ENCODE measurements at places on chromosomes 3 and 15.

DNA sequence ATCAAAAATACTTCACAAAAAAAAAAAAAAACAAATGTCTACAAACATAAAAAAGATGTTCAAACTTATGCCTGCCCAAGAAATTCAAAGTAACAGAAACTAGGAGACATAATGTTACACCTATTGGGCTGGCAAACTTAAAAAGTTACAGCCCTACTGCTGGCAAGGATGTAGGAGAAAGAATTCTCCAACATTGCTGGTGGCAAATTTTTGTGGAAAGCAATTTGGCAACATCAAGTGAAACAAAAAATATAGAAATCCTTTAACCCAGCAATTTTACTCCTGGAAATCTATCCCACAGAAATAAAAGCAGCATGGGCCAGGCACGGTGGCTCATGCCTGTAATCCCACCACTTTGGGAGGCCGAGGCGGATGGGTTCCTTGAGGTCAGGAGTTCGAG lies 73.2 kb downstream of the STAG1 start:
- no peak for DNase-seq

GRCh38 chr3:188315553-188315952 lies 161.6 kb downstream of the LPP start:
- no peak for DNase-seq

DNA sequence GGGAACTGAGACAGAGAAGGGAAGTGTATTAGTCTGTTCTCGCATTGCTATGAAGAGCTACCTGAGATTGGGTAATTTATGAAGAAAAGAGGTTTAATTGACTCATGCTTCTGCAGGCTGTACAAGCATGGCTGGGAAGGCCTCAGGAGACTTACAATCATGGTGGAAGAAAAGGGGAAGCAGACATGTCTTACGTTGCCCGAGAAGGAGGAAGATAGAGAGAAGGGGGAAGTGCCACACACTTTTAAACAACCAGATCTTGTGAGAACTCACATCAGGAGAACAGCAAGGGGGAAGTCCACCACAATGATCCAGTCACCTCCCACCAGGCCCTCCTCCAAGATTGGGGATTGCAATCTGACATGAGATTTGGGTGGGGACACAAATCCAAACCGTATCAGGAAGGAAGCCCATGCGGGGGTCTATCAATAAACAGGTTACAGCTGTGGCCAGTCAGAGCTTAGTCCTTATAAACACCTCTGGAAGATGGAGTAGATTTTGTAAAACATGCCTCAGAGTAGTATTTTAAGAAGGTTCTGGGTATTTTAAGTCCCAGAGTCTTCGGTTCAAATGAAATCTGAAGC lies 153.9 kb downstream of the GHSR start:
- no peak for DNase-seq

- DNase-seq = no peak
Observed at GRCh38 chr3:196916221-196916620, 26.1 kb downstream of the NCBP2 start.

DNA sequence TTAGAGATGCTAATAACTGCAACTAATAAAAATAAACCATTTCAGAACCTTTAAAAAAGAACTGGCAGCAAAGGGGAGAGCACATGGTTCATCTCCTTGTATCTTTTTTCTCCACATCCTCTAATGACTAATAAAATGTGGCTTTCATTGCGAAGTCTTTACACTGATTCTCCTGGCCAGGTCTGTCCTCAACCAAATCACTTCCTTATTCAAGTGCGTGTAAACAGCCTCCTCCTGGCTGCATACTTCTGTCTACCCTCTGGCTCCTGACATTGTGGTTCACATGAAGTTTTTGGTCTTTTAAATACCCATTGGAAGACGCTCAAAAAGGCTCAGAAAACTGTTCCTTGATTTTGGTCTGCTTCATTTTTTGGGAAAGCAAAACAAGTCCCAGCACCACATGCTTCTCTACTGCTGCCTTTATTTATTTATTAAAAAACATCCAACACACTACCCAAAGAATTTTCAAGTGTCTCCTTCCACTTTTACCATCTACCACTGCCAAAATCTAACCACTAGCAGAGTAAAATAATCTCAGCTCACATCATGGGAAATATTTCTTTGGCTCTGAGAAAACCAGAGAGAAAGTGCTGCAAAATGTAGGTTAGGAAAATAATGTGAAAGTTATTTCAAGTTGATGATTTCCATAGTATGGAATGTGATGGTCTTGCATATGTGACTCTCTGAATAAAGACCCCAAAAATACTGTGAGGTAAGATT lies 85.1 kb downstream of the EFL1 start:
- no peak for DNase-seq

GRCh38 chr3:190169877-190170276 lies 49.2 kb upstream of the P3H2 start:
- no peak for DNase-seq

- no peak for DNase-seq
Observed at GRCh38 chr3:189995129-189995528, 125.6 kb downstream of the P3H2 start.

GRCh38 chr3:186413615-186414415 lies 51.8 kb upstream of the DGKG start:
- DNase-seq = peak; percentile 68

DNA sequence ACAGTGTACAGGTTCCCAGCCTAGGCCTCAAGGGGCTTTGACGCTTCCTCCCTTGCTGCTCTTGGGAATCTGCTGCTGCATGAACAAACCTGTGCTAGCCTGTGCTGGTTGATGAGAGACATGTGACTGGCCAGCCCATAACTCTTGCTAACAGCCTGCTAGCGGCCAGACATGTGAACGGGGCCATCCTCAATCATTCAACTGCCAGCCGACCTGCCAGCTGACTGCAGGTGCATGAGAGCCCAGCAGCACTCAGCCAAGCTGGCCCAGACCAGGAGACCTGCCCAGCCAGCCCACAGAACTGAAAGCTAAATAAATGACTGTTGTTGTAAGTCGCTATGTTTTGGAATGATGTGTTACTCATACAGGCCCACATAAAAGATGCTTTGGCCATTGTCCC lies 82.4 kb upstream of the DLG1 start:
- DNase-seq = peak; percentile 85

DNA sequence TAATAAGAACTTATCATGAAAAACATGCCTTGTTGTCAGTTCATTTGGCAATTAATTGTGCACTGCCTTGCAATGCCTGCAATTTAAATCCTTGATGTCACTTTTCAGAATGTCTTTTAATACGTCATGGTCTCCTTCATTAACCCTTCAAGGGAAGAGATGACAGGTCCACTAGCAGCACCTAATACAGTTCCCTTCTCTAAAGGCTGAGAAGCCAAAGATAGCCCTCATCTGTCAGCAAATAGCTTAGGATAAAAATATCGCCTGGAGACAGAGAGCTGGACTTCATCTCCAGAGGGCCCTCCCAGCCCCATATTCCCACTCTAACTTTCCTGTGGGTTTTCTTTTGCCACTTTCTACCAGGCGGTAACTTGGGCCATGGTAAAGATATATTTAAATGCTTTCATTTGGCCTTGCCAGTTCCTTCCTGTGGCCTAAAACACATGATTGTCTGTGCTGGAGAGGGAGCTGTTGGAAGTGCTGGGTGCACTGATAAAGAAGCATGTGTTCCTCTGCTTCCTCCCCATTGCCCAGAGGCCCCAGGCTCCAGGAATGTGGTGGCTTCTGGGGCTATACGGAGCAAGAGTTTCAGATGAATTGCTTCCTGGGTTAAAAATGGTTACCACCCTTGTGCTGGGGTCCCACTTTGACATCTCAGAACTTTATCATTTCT lies 76.3 kb upstream of the UMPS start:
- no peak for DNase-seq

- DNase-seq = no peak
Observed at GRCh38 chr3:194098081-194098842, 37.7 kb upstream of the HES1 start.

- DNase-seq = no peak
Observed at GRCh38 chr3:8996681-8997121, 33.4 kb upstream of the RAD18 start.

GRCh38 chr3:43073836-43074220 lies 32.1 kb downstream of the POMGNT2 start:
- DNase-seq = no peak

DNA sequence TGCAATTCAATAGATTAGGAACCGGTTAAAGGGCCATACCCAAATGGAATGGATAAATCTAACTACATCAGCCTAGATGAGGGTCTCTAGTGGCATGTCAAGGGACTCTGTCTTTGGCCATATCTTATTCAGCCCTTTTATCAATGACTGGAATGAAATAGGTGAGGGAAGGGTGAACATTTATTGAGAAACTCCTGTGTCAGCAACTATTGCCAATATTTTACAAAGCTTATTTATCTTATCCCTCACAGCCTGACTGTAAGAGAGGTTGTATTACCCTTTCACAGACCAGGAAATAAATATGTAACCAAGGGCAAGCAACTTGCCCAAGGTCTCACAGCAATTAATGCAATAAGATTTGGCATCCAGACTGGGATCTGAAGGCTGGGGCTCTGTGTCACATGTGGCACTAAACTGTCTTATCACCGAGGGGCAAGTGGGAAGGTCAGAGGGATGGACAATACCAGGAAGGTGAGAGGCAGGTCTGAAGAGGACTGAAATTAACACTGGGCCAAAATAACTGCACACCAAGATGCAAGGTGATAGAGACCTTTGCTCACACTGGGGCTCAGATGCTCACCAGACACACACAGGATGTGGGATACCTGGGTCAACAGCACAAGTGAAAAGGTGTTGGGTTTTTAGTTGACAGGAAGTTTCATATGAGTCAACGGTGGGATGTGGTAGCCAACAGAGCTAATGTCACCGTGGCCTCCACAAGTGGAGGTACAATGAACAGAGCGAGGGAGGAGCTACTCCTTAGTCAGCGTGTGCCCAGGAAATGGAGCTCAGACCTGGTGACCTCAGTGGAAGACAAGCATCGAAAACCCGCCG lies 261.3 kb downstream of the RPLP1 start:
- no peak for DNase-seq

DNA sequence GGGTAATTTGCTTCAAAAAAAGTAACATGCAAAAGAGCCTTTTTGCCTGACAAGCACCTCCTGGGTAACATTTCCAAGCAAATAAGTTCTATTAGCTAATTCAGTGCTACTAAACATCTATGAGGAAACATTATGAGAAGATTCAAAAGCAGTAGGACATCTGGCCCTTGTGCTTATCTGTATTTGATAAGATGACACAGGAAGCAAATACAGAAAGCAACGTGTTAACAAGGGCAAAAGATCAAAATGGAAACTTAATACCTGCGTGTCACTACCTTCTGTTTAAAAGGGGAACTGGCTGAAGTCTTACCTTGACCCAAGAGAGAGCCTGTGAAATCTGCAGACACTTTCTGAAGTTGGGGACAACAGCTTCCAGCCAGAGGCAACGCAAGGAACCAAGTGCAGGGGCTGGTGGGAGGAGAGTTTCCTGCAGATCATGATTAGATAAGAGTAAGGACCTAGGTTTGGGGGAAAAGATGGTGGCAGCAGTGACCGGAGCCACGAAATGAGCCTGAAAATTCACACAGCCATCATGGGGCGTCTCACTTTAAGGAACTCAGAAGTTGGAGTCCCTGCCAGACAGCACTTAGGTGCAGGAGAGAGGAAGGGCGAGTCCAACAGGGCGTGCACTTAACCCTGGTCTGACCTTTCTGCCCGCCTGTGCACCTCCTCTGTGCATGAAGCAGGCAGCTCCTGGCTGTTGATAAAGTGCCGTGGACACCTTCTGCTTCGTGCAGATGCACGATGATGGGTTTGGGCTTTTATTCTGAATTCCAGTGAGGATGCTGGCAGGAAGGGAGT lies 153.6 kb upstream of the BHLHE40 start:
- no peak for DNase-seq

- DNase-seq = no peak
Observed at GRCh38 chr15:29542994-29543393, 273.4 kb upstream of the NSMCE3 start.

DNA sequence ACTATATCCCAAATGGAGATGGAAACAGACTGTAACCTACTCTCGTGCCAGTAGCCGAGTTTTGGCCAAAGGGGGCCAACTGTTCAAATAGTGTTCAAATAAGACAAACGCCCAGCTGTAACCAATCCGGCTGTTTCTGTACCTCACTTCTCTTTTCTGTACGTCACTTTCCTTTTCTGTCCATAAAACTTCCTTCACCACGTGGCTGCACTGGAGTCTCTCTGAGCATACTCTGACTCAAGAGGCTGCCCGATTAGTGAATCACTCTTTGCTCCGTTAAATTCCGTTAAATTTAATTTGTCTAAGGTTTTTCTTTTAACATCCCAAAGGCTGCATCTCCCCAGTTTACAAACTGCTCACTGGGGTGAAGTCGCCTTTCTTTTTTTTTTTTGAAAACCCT lies 219.2 kb upstream of the P2RY1 start:
- DNase-seq = no peak

DNA sequence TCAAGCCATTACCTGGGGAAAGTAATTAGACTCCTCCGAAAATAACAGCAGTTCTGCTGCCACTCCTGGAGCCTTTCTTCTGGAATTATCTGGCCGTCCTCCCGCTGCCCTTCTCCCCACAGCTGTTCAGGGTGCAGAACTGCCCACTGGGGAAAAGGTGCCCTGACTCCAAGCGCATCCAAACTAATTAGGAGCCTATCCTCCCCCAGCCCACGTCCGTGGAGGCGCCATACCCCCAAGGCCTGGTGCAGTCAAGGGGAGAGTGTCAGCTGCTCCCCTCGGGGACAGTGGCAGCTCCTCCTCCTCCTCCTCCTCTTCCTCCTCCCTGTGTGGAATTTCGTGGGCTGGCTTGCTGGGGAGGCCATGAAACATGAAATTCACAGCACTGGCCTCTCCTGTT lies 177.2 kb downstream of the XXYLT1 start:
- no peak for DNase-seq

DNA sequence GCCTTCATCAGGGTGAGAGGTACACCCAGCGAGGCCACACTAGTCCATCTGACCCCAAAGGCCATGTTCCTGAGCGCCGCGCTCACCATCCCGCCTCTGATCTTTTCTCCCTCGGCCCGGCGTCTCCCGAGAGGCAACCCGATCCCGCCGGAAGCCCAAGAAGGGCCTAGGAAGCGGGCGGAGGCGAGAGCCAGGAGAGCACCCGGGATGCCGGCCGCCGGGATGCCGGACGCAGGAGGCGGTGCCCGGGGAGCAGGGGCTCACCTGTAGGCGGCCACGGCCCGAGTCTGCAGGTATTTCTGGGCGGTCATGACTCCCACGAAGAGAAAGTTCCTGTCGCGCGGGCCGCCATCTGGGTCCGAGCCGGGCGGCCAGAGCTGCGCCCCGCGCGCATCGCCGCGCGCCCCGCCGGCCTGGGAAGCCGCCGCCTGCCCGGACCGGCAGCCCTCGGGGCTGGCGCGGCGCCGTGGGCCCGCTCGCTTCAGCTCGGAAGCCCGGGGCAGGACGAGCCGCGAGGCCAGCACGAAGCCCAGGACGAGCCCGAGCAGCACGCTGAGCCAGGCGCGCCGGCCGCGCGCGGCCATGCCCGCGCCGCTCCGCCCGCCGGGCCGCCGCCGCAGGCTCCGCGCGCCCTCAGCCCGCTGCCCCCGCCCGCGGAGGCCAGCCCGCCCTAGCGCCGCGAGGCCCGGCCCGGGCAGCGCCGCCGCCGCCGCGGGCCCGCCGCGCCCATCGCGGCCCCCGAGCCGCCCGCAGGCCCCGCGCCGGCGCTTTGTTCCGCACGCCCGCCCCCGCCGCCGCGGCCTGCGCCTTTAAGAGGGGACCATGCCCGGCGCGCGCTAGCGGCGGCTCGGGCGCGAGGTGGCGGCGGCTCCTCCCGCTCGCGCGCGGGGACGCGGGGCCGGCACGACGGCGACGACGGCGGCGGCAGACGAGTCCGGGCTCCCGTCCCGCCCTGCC lies 697 bp downstream of the CHSY1 start:
- no peak for DNase-seq

GRCh38 chr3:188149587-188149986 lies 4.4 kb upstream of the LPP start:
- no peak for DNase-seq
